T-cell (primary cell): ENCODE measurements at places on chromosomes 7 and 10. TPM values are rescaled to one million over a fixed set of nuclear protein-coding genes. Genes with fewer than 3 reads are reported as not detected.

The CALML3 gene
- total RNA-seq, result not detected

The OR13A1 gene
- 0.20 TPM for total RNA-seq

The PLAC9 gene
- total RNA-seq, result not detected

The OR6B1 gene
- not detected for total RNA-seq

The CCDC146 gene
- 11.6 TPM for total RNA-seq

The CUTC gene
- total RNA-seq, result 21.0 TPM

The HMX3 gene
- total RNA-seq, result 0.33 TPM

The C10orf62 gene
- total RNA-seq, result not detected

The NME8 gene
- total RNA-seq, result not detected

The COBL gene
- 0.15 TPM for total RNA-seq

The TAS2R3 gene
- total RNA-seq, result 4.2 TPM

The CALHM3 gene
- total RNA-seq, result not detected

The BAIAP2L1 gene
- total RNA-seq, result 1.6 TPM

The ADARB2 gene
- 4.0 TPM for total RNA-seq

The SPDYE2B gene
- total RNA-seq, result not detected

The VGF gene
- total RNA-seq, result not detected

The PDK4 gene
- total RNA-seq, result 0.62 TPM

The CLCN1 gene
- not detected for total RNA-seq

The COMMD3 gene
- total RNA-seq, result 49.7 TPM

The C10orf53 gene
- not detected for total RNA-seq

The MCM10 gene
- 0.79 TPM for total RNA-seq

The VAX1 gene
- total RNA-seq, result not detected

The GDF2 gene
- not detected for total RNA-seq

The ADAM12 gene
- 1.2 TPM for total RNA-seq

The SPDYE16 gene
- 0.96 TPM for total RNA-seq

The WDR86 gene
- total RNA-seq, result 10.1 TPM

The YAE1 gene
- total RNA-seq, result 21.9 TPM

The PLEKHS1 gene
- not detected for total RNA-seq

The AMZ1 gene
- 0.25 TPM for total RNA-seq

The PRKAR2B gene
- 2.2 TPM for total RNA-seq

The PSPH gene
- total RNA-seq, result 8.3 TPM

The ZNF425 gene
- 2.4 TPM for total RNA-seq

The MAP3K8 gene
- 27.4 TPM for total RNA-seq

The EPHA1 gene
- 44.5 TPM for total RNA-seq

The APBB1IP gene
- total RNA-seq, result 96.6 TPM

The NUTM2A gene
- total RNA-seq, result 1.1 TPM

The ADRB1 gene
- total RNA-seq, result 0.35 TPM

The LIPF gene
- total RNA-seq, result not detected

The FAM25C gene
- not detected for total RNA-seq

The PRPS1L1 gene
- total RNA-seq, result not detected

The CDNF gene
- total RNA-seq, result 4.0 TPM

The SEC24C gene
- 92.8 TPM for total RNA-seq

The NUPR2 gene
- not detected for total RNA-seq

The LRMDA gene
- 0.30 TPM for total RNA-seq

The ZNF485 gene
- 11.9 TPM for total RNA-seq

The ADAP1 gene
- 23.5 TPM for total RNA-seq

The KLHL7 gene
- total RNA-seq, result 20.8 TPM

The CH25H gene
- total RNA-seq, result not detected

The PIP gene
- not detected for total RNA-seq

The ABHD11 gene
- 24.3 TPM for total RNA-seq

The C7orf57 gene
- 0.82 TPM for total RNA-seq
